ENCODE measurements at places on chromosomes 4 and X.

DNA sequence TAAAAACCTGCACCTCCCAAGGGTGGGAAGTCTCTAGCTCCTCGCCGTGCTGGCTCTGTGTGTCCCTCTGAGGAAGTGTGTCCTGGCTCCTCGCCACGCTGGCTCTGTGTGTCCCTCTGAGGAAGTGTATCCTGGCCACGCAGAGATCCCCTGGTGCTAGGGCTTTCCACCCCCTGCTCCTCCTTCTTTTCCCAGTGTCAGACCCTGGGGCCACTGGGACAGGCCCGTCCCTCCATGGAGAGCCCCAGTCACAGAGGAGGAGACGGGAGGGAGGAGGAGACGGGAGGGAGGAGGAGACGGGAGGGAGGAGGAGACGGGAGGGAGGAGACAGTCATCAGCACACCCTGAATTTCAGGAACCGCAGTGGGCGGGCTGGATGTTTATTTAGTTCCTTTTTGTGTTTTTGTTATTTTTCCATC, 53.8 kb upstream of the HGFAC start:
- DNase-seq, result no peak

DNA sequence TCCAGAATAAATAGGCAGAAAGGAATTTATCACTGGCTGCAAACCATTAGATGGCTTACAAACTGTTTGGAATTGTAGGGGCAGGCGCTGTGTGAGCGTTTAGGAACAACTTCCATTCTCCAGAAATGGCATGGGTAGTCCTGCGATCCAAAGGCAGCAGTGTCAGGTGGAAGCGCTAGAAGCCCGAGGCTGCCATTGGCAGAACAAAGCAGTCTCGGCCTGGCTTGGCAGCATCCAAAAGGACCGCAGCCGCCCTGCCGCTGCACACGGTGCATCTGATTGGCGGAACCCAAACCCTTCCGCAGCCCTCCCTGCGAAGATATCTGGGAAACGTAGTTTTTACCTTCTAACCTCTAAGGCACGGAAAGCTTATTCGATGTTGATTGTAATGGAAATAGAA, 23.6 kb upstream of the YTHDC1 start:
- peak; percentile 9 for DNase-seq

DNA sequence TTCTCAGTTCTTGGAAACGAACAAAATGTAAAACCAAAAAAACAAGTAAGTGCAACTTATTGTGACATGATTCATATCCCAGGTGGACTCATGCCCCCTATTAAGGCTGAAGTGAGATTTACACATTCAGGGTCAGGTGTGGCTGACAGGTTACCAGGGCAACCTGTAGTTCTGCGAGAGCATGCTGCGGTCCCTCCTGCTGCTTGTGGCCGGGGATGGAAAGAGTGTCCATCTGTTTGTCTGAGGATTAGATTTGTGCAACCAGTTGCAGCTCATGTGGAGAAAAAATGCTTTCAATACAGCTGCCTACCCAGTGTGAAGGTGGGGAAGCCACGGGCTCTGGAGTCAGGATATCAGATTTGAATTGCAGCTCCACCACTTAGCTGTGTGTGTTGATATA, 78.8 kb downstream of the FAM184B start:
- no peak for DNase-seq

- DNase-seq, result no peak
Measured at GRCh38 chr4:39855909-39856512, 121.7 kb downstream of the PDS5A start.

- no peak for DNase-seq
Measured at GRCh38 chr4:7960790-7961655, 21.4 kb upstream of the AFAP1 start.

DNA sequence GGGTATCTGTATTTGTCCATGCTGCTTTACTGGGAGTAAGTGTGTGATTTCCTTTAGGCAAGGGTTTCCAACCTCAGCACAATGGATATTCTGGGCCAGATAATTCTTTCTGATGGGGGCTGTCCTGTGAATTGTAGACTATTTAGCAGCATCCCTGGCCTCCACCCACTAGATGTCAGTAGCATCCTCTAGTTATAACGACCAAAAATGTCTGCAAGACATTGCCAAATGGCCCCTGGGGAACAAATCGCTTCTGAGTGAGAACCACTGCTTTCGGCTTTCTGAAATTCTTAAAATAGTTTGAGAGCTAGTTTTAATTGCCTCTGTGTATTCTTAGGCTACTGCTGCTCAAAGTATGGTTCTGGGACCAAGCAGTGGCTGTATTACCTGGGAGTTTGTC, 81.2 kb upstream of the GPM6B start:
- no peak for DNase-seq

DNA sequence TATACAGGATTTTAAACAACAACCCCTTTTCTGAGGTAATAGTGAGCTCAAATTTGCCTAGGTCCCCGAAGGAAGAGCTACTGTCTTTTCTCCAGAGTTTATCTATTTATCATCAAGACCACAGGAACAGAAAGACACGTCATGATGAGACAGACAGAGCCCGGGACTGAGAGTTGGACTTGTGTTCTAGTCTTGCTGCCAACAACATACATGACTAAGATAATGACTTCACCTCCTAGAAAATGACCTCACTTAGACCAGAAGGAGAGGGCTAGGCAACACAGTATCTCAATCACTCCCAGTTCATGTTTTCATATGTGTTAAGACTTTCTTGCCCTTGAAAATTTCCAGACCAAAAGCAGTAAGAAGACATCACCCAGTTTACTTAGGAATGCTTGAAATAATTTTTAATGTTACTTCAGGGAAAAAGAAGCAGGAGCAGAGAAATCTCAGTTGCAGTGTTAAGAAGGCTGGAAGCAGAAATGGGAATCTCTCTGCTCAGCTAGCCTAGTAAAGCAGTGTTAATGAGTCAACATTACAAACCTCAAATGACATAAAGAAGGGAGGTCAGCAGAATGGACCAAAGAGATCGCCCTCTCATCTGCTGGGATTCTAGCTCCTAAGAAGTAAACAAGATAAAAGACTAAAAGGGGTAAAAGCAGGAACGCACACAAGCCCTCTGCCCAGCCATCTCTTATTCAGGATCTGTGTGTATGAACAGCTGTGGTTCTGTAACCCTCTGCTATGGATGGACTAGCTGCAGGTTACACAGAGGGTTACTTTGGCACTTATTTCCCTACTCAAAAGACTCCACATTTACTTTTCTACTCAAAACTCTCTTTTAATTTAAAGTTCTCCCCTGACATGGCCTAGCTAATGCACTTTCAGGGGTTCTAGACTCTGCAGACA, 24.8 kb downstream of the PDGFC start:
- no peak for DNase-seq

DNA sequence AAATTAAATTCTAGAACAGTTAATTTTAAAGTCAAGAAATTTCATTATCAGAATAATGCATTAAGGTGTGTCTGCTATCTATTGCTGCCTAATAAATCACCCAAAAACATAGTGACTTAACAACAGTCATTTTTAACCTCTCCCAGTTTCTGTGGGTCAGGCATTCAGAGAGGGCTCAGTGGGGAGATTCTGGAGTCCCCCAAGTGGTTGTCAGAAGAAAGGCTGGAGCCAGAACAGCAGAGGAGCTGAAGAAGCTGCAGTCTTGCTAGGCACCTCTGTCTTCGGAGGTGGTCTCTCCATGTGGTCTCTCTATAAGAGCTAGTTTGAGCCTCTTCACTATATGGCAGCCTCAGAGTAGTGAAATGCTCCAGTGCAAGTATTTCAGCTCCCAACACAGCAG, 9.3 kb upstream of the HOPX start:
- DNase-seq, result no peak

GRCh38 chrX:54116391-54116790, 66.7 kb downstream of the FAM120C start:
- no peak for DNase-seq

DNA sequence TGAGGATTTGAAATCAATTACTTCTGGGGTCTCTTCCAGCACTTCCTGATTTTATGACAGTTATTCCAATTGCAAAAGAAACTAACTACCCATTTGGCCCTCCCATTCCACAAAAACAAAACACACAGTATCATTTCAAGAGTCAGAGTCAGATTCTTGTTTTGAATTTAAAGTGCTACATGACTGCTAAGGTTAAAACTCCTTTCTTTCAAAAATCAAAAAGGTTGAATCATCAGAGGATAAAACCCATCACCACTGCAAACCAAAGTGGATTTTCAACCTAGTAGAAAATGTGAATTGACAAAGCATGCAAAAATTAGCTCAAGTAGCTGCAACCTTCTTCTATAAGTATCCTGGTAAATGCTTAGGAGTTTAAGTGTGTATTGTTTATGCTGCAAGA, 67.4 kb downstream of the DHX15 start:
- no peak for DNase-seq

- DNase-seq, result no peak
Measured at GRCh38 chr4:88514557-88515511, 8.7 kb downstream of the PYURF start.

- DNase-seq, result no peak
Measured at GRCh38 chr4:83150653-83151330, 36.3 kb upstream of the PLAC8 start.

GRCh38 chr4:121594796-121595526, 101.8 kb downstream of the ANXA5 start:
- DNase-seq, result no peak

DNA sequence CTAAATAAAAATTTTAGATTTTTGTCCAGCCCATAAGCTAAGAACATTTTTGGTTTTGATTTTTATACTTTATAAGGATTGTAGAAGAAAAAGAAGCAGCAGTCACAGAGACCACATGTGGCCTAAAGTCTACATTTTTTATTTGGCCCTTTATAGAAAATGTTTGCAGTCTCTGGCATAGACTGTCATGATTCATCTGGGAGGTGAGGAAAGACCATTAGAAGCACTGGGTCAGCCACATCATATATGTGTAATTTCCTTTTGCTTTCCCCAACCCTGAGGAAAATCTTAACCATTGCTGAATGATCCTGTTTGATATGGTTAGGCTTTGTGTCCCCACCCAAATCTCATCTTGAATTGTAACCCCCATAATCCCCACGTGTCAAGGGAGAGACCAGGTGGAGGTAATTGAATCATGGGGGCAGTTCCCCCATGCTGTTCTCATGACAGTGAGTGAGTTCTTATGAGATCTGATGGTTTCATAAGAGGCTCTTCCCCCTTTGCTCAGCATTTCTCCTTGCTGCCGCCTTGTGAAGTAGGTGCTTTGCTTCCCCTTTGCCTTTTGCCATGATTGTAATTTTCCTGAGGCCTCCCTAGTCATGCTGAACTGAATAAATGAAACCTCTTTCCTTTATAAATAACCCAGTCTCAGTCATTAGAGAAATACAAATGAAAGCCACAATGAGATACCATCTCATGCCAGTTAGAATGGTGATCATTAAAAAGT, 12.1 kb upstream of the COPS4 start:
- DNase-seq, result no peak

DNA sequence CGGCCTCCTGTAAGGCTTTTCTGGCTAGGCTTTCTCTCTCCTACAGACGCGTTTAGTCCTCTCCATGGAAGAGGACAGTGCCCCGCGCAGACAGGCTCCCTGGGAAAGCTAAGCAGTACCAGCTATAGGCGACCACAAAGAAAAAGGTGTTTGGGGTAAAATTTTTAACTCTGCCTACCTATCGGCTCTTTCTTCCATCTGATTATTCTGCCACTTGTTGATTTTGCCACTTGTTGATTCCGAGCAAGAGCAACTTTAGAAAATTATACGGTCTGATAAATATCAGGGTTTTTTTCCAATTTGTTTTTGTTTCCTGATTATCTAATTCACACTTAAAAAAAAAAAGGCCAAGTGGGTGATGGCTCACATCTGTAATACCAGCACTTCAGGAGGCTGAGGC, 1600.5 kb upstream of the TENM3 start:
- no peak for DNase-seq

DNA sequence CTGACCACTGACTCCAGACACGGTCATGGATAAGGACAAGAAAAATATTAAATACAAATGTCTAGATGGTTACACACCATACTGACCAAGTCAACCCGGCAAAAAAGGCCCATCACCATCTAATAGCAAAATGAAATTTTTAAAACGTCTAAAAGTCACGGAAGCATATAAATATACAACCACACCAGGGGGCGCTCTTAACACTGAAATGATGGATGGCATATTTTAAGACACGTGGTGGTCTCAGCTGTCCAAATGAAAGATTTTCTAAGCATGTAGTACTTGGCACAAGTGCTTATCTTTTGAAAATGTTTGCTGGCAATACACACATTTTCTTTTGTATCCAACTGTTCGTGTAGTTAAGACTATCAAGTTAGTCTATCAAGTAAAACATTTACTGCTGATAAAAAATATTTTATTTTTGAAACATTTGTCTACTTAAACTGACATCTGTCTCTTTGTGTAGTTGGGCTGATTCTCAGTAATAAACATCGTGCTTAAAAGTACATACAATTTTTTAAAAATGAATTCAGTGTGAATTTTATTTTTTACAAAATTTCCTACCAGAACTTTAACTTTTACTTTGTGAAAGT, 64.6 kb downstream of the COX7B2 start:
- peak; percentile 42 for DNase-seq

DNA sequence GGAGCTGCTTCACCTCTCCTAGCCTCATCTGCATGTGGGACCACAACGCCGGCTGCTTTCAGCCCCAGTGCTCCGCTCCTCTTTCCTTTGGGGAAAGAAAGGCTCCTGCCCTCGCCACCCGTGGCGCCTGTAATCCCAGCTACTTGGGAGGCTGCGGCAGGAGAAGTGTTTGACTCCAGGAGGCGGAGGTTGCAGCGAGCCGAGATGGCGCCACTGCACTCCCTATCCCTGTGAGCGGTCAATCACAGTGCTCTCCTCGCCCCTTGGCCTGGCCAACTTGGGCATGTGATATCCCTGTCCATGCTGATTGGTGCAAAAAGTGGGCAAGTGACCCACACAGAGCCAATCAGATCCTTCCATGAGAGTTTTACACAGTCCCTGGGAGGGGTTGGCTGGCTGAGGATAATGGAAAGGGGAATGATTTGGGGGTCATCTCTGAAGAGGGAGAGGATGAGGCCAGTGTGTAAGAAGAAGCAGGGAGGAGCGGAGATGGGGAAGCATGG, 56.2 kb downstream of the WFS1 start:
- DNase-seq, result no peak

- DNase-seq, result no peak
Measured at GRCh38 chr4:119652998-119653397, 24.4 kb upstream of the PDE5A start.

GRCh38 chrX:2965965-2966364, 36.8 kb upstream of the ARSD start:
- DNase-seq, result no peak

DNA sequence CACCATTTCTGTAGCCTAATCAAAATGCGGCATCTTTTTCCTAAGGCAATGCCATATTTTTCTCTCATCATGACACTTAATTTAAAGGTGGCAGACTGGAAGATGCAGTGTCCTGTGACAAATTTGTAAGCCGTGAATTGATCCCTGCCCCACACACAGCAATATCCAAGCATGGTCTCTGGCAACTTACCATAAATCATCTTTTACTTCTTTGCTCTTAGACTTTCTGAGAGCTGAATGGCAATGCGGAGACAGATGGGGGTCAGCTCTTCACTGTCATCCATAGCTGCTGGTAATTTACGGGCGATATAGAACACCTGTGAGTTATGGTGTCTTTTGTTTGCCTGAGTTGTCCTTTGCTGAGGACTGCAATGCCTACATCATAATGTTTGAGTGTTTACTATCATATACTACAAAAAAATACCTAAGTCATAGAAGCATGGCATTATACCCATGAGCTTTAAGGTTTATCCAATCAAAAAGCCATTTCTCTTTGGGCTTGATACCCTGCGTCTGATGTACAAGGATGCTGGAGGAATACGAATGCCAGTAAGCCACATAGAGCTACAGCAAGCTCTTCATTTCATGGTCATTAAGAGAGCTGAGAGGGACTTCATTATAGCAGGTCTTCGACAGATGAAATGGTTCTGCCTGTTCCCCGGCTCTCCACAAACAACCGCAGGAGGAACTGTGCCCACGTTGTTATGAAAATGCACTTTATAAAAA, 148.1 kb downstream of the TRIML1 start:
- no peak for DNase-seq

- DNase-seq, result no peak
Measured at GRCh38 chr4:7651461-7651921, 216.8 kb upstream of the PSAPL1 start.
